ENCODE measurements at places on chromosomes 11 and 22.

- DNase-seq = no peak
Observed at GRCh38 chr11:38176686-38177322, 1578.8 kb upstream of the RAG2 start.

DNA sequence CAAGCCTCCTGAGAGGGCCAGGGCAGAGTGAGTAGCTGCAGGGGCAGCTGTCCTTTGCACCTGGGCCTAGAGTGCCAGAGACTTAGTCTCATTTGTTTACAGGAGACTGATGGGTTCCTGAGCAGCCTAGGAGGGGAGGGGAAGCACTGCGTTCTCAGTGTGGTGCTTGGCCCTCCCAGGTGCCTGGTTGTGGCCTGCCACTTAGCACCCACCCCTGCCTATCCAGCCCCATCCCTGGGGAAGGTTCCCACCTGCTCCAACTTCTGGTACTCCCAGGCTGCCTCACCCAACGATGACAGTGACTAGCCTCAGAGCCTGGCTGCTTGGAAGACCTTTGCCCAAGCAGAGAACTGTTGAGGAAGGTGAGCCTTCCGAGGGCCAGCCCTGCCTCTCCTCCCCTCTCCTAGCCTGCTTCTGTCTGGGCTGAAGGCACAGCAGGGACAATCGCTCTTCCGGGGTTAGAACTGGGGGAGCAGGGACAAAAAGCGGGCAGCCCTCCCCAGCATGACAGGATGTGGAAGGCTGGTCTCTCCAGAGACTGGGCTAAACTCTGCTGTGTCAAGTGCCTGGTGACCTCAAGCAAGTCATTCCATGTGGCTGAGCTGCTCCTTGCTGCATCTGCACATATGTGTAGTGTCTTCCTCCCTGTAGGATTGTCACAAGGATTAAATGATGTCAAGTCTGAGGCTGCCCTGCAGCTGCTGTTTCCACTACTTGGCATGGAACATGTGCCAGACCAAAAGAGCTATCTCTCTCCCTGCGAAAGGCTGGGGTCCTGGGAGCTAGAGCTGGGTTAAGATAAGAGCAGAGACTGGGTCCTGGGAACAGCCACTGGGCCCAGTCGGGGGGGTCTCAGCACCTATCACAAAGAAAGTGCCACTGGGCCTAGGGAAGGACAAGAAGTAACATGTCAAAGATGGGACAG is 9.9 kb downstream of the KCNQ1OT1 start:
- no peak for DNase-seq

DNA sequence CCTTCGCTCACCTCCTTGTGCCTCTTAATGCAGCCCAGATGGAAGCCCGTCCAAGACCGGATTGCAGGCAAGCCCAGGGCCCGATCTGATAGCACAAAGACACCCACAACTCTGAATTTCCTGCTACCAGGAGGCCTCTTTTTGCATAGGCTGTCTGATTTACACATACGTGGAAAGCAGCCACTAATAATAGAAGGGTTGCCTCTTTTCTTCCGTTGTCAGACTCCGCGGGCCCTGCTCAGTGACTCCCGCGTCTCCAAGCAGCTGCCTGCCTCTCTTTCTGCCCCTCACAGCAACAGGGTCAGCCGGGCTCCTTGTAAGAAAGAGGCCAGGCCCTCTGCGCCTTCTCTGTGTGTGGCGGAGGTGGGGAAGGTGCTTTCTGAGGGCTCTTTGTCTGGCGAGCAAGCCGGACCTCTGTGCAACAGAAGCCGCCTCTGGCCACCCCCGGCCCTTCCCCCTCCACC is 26.7 kb downstream of the FLI1 start:
- DNase-seq = peak; percentile 65

DNA sequence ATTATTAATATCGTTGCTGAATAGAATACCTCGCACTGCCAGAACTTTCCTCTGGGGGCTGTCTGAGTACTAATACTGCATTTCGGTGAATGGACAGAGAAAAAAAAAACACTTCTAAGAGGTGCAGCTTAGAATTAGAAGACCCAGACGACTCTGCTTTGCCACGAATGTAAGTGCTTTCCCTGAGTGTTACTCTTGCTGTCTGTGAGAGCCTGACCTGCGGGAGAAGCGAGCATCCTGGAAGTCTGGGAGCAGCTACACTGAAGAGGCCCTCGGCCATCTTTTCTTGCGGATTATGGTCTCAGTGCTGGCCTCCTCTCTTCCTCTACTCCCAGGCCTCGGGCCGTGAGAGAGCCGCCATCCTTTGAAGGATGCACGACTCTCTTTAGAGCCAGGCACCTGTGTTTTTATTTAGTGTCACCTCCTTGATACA is 94.9 kb downstream of the SCN3B start:
- DNase-seq = no peak

DNA sequence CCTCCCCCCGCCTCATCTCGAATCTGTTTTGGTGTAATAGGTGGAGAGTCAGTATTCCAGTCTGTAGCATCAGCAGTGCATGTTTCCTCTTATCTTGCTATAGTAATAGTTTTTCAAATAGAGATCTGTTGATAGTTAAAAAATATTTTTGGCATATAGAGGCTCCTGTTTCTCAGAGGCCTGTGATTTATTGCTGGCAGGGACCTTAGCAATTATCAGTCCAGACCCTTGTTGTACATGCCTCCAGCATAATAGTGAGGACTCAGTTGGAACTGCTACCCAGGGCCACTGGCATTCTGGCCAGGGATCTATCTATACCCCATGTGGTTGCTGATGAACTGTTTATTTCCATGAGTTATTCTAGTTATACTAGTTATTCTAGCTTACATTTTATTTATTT is 52.6 kb downstream of the SPECC1L start:
- no peak for DNase-seq

GRCh38 chr11:65496304-65497140 is 2.3 kb upstream of the MALAT1 start:
- DNase-seq = no peak

DNA sequence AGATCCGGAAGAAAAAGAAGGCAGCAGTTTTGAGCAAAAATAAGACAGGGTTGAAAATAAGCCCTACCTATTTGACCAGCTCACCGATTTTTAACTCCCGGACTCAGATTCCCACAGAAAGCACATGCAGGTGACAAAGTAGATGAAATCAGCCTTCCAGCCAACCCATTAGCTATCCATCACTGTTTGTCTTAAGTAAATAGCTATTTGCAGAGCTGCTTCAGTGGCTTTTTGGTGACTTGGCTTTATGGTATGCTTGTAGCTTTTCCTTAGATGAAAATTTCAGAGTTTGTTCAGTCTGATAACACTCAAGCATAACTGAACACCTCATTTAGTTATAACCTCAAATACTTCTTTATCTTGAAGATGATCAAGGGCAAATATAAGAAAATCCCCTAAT is 192.6 kb downstream of the HIPK3 start:
- no peak for DNase-seq

- DNase-seq = peak; percentile 64
Observed at GRCh38 chr22:42889304-42889703, 32.2 kb upstream of the ARFGAP3 start.

DNA sequence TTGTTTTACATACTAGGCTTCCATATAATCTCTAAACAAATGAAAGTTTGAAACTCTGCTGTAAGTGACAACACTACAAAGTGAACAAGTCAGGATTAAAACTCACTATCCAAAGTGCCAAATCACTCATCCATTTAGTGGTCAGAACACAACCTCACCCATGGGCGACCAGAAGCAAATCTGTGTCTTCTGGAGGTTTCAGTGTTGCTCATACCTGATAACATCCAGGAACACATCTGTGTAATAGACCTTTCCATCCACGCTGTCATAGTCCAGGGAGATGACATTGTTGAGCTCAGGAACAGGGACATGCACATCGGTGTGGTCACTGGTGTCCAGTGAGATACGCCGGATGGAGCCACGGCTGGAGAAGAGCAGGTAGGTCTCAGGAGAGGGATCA is 28.5 kb upstream of the CKAP5 start:
- DNase-seq = no peak

- no peak for DNase-seq
Observed at GRCh38 chr11:78319453-78319955, 98.1 kb downstream of the GAB2 start.

GRCh38 chr22:40041366-40042137 is 46.8 kb downstream of the FAM83F start:
- no peak for DNase-seq

GRCh38 chr11:27702811-27703210 is 2.6 kb upstream of the BDNF start:
- DNase-seq = no peak

DNA sequence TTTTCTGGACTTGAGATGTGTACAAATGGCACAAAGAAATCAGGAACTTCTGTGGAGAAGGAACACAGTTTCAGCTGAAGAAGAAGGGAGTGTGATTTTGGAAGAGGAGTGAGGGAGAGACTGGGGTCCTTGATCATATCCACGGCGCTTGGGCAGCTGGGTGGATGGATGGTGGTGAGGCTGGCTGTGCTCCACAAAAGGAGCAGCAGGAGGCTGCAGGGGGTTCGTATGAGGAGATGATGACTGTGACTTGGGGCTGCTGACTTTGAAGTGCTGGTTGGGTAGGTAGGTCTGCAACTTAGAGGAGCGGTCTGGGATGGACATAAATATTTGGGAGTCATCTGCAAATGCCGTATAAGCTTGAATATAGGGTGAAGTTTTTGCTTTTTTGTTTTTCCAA is 1.3 kb upstream of the DCHS1 start:
- DNase-seq = no peak

DNA sequence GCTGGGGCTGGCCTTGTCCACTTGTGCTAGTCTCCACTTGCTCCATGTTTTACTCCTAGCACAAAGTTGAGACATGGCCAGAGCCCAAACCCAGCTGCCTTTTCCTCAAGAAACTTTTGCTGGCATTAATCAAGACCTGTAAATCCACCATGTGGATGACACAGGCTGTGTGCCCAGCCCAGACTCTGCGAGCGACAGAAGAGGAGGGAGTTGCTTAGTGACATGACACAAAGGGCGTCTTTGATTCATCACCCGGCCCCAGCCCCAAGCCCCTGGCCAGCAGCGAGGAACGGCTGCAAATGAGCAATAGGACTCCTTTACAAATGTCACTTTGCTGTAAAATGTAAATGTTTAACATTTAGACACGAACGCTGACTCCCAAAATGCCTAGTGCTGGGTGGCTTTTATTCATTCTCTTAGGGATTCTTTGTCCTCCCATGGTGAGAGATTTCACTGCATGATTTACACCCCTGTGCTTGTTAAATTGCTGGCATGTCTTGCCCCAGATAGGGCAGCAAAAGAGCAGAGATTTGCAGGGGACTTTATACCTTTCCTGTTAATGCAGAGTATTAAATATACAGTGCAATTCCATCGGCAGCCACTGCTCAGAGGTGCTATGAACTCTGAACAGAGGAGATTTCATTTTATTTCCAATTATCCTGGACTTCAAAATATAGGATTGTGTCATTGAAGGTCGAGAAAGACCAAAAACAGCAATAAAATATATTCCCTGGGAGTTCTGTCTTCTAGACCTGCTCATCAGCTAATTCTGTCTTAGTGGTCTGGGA is 263.6 kb upstream of the NCAM1 start:
- DNase-seq = no peak

DNA sequence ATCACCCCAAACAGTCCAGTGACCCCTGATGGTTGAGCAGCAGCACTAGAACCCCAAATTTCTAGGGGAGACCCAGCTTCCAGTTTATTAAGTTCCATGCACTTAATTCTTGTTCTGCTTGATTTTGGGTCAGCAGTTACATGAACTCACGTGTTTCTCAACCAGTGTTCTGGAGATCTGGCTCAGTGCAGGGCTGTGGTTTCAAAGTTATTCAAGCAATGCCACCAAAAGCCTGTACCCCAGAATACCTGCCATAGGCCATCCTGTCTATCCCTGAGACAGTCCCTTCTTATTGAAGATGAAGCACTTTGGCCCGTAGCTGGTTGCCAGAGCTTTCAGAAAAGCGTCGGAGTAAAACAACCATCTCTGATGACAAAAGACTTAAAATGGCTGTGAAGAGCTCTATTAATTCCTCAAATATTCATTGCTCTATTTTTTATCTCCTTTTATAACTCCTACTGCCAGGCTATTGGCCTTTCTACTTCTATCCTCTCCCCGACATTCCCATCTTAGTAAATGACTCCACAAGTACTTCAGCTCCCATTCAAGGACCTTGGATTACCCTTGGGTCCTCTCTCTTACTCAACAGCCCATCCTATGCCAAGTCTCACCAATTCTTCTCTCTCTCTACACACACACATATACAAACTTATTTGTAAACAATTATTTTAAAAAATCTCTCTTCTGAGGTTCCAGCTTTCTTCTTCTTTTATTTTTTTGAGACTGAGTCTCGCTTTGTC is 18.0 kb upstream of the VPREB1 start:
- no peak for DNase-seq

GRCh38 chr11:97610854-97611253 is 1221.0 kb downstream of the JRKL start:
- no peak for DNase-seq

DNA sequence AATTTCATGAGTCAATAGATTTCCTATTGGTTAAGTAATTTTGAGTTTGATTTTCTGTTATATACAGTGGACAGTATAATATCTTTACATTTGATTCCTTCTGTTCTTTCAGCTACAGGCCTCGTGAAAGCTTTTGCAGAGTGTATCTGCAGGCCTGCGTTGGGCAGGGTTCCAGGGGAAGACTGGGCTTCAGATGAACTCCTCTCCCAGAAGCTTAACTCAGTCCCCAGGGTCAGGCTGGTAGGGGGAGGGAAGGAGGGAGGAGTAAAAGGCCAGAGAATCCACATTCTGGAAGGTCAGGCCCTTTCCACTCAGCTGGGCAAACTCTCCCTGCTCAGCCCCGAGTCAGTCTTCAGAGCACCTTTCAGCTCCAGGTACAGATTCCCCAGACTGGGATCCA is 100.4 kb upstream of the NECTIN1 start:
- DNase-seq = no peak

DNA sequence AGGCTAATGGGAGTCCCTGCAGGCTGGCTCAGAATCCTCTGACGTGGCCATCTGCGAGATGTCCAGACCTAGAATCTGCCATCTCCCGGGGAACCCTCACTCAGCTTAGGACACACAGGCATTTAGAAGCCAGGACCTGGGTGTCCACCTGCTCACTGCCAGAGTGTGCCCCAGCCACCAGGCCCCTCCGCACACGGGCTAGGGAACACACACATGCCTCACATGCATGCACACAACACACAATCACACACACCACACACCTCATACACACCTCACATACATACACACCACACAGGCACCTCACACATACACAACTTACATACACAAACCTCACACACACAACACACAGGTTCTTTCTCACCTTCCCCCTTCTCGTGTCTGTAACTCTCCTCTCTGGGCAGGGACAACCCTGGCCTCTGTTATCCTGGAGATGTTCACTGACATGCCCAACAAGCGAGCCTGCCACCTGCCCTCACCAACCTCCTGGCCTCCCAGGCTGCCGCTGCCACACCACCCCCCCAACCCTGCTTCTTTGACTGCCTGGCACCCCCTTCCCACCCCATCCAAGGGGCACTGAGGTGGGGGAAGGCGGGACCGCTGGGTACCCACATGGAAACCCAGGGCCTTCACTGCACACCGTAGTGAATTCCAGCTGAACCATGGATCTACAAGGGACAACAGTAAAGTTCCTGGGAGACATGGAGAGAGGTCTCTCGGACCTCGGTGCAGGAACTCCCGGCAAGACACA is 38.1 kb downstream of the GNB1L start:
- no peak for DNase-seq

- no peak for DNase-seq
Observed at GRCh38 chr11:114273890-114274635, 22.1 kb upstream of the NNMT start.
